ENCODE measurements at places on chromosomes 12 and 14. TPM values are rescaled to one million over a fixed set of nuclear protein-coding genes. Genes with fewer than 3 reads are reported as not detected.

KLRK1 gene
- total RNA-seq: not detected

LALBA gene
- total RNA-seq: not detected

RAB35 gene
- total RNA-seq: 54.1 TPM

KRT85 gene
- total RNA-seq: not detected

ACACB gene
- total RNA-seq: 15.9 TPM

SERPINA1 gene
- not detected for total RNA-seq

OR4E2 gene
- total RNA-seq: not detected

RPGRIP1 gene
- total RNA-seq: not detected

SLC4A8 gene
- total RNA-seq: 30.9 TPM

KRT7 gene
- not detected for total RNA-seq

MGST1 gene
- total RNA-seq: 303 TPM

PMCH gene
- total RNA-seq: not detected

COX14 gene
- total RNA-seq: 23.3 TPM

MBIP gene
- 29.5 TPM for total RNA-seq

SYNDIG1L gene
- not detected for total RNA-seq

RND1 gene
- 6.1 TPM for total RNA-seq

HOXC10 gene
- total RNA-seq: 1.8 TPM

NRXN3 gene
- total RNA-seq: 2.5 TPM

Measured in neural crest cell (in vitro differentiated cells).